AG08396 (cell line): ENCODE measurements at places on chromosomes 6 and 20.

GRCh38 chr20:36064658-36065426 is 89.7 kb upstream of the EPB41L1 start:
- DNase-seq = peak; percentile 99

DNA sequence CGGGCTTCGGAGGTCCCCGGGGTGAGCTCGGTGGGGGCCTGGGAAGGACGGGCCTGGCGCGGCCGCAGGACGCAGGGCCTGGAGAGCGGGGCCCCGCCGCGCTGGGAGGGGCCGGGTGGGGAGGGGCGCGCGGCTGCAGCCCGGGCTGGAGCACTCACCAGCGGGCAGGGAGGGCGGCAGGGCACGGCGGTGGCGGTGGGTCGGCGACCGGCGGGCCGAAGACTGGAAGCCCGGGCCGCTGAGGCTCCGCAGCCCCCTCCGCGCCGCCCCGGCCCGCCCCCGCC is at the start of gene GATA5:
Gene GATA5, minus strand, starts transcription at position 224 of the 284 bp plus-strand sequence. CDS start 474 bp downstream, outside the sequence.
- no peak for DNase-seq

DNA sequence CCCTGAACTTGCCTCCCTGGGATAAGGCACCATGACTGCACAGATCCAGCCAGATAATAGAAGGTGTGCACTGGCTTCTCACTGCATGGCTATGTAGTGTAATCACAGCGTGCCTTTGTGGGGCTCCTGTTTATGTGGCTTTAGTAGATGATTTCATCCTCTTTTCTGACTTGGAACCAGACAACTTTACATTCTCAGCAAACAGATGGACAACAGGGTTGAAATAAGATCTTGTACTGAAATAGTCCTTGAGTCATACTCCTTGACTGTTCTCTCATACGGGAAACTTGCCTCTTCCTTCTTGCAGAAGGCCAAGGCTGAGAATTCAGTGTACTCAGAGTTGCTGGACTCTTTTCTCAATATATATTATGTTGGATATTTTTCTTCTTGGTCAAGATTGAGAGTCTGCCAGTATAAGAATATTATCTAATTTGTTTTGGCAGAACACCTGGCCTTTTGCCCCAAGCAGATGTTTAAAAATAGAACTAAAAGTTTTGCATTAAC is 25.0 kb upstream of the RNF144B start:
- DNase-seq = peak; percentile 77

DNA sequence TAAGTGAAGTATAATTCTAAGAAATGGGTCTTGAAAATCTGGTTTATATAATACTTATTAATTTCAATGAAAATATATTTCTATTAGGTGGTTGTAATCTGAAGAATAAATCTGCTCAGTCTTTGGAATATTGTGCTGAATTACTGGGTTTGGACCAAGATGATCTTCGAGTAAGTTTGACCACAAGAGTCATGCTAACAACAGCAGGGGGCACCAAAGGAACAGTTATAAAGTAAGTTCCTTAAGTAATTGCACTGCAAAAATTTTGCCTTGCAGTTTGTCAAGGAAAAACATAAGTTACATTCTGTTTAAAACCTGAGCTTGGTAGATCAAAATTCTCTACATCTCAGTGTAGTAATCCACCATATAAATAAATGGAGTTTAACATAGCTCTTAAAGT is 106.0 kb downstream of the MYO6 start:
- peak; percentile 21 for DNase-seq

DNA sequence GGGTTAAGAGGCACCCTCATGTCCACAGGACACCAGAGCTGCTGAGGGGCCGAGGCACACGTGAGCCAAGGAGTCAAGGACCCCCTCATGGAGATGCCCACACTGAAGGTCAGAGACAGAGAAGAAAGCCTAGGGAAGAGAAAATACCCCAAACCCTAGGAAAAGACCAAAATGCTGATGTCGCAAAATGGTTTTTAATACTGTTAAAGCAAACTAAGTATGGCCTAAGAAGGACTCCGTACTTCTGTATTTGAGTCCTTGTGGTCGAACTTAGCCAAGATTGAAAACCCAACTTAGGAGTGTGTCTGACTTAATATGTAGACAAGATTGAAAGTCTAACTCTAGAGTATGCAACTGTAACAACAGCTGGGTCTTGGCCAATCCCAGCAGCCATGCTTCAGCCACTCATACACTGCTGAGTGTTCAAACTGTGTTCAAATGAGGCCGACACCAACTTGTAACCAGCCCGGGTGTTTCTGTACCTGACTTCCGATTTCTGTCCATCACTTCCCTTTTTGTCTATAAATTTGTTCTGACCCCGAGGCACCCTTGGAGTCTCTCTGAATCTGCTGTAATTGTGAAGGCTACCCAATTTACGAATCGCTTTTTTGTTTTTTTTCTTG is 92.6 kb upstream of the AGPAT4 start:
- DNase-seq = no peak

DNA sequence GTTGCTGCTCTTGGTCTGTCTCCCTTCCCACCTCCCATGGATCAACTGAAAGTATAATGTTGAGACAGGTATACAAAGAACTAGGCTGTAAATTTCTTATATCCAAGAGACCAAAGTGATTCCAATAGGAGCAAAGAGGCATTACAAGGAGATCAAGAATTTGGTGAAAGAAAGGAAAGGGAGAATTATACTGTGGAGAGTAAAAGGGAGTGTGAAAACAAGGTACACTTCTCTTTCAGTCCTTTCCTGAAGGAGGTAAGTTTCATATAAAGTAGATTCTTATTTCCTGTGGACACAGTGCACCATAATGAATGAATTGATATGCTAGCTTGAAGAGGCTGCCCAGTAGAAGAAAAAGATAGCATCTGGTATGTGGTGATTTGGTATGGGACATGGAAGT is 49.7 kb downstream of the CD2AP start:
- DNase-seq = no peak

- DNase-seq = peak; percentile 52
Observed at GRCh38 chr20:33753763-33754162, 22.0 kb downstream of the ZNF341 start.

GRCh38 chr6:24867104-24867703 is 68.5 kb upstream of the ARMH2 start:
- DNase-seq = no peak

DNA sequence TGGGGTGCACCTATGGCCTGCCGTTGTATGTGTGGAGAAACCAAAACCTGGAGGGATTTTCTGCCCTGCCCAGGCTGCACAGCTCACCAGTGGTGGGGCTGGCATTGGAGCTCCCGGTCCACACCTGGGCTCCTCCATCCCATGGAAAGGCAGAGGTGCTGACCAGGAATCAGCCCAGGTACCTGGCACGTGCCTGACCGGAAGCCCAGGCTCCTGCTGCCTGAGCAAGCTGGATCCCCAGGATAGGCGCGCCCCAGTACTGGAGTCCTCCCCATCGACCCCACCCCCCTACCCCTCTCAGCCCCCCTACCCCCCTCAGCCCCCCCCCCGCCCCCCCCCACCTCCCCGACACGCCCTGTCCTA is 39.9 kb upstream of the HMGA1 start:
- no peak for DNase-seq

DNA sequence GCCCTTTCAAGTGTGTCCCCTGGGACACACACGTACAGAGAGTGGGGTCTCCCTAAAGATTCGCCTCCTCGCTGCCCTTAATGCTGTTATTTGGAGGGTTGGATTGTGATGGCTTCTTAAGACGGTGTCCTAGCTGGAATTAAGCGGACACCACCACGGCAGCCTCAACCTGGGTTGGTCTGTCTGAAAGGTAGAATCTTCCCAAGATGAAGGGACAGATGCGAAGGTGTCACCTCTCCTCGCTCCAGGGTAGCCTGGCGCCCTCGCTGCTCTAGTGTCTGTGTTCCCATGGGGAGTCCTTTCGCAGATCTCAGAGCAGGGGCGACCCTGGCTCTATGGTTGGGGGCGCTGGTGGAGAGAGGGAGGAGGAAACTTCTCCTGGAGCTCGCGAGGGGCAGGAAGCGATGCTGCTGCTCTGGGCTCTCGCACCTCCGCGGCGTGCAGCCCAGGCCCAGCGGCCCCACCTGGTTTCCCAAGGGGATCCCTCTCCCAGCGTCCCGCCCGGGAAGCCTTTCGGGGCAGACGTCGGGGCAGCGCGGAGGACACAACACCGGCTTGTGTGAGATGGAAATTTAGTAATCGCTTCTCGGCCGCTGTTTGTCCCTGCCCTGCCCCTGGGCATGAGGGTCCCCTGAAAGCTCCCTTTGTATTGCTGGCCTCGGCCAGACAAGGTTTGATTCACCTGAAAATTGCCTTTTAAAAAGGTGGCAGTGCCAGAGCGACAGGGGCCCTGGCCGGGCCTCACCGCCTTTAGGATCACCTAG is 1.7 kb downstream of the RSPO3 start:
- DNase-seq = no peak

DNA sequence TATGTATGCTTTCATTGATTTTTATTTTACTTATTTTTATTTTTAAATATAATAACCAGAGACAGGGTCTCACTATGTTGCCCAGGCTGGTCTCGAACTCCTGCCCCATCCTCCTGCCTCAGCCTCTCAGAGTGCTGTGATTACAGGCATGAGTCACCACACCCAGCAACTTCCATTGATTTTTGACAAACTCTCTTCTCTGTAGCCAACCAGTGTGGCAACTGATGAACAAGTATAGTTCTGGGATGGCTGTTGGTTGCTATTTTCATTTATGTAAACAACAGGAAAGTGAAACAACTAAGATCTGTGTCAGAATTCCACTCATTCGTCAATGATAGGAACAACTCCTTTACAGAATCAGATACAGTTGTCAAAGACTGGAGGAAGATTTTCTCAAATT is 356.7 kb upstream of the JARID2 start:
- peak; percentile 57 for DNase-seq

GRCh38 chr6:20211037-20211940 is 980 bp downstream of the MBOAT1 start:
- no peak for DNase-seq

DNA sequence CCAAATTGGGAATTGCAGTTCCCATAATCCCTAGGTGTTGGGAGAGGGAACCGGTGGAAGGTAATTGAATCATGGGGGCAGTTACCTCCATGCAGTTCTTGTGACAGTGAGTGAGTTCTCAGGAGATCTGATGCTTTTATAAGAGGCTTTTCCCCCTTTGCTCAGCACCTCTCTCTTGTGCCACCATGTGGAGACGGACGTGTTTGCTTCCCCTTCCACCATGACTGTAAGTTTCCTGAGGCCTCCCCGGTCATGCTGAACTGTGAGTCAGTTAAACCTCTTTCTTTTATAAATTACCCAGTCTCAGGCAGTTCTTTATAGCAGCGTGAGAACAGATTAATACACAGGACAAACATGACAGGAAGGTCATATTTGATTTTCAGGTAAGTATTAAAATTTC is 25.3 kb upstream of the HECA start:
- DNase-seq = no peak

- DNase-seq = no peak
Observed at GRCh38 chr6:4449409-4449808, 314.0 kb upstream of the ECI2 start.
